T-cell (primary cell): ENCODE measurements at places on chromosomes 6 and 20. TPM values are rescaled to one million over a fixed set of nuclear protein-coding genes. Genes with fewer than 3 reads are reported as not detected.

The HCRTR2 gene
- not detected for total RNA-seq

The HS3ST5 gene
- total RNA-seq: not detected

The FAM162B gene
- not detected for total RNA-seq

The VSX1 gene
- not detected for total RNA-seq

The BPIFA1 gene
- not detected for total RNA-seq

The SAMHD1 gene
- 300 TPM for total RNA-seq

The C6orf141 gene
- not detected for total RNA-seq

The HLA-F gene
- total RNA-seq: 854 TPM

The MTCH1 gene
- 146 TPM for total RNA-seq
